ENCODE measurements at places on chromosomes 11 and 22.

DNA sequence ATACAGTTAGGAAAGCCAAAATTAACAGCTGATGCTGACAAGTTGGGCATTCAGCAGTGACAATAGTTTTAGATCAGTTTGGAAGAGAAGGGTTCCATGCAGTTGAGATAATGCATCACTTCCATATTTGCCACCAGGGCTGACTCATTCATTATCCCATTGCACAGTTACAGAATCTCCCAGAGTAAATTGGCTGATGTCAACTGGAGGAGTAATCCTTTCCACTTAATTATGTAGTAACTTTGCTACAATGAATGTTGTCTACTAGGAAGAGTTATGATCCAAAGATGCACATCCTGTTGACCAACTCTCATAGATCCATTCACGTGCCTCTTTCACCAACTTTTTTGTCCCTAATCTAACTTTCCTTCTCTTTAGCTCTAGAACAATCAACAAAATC, 123.3 kb upstream of the LUZP2 start:
- no peak for DNase-seq

DNA sequence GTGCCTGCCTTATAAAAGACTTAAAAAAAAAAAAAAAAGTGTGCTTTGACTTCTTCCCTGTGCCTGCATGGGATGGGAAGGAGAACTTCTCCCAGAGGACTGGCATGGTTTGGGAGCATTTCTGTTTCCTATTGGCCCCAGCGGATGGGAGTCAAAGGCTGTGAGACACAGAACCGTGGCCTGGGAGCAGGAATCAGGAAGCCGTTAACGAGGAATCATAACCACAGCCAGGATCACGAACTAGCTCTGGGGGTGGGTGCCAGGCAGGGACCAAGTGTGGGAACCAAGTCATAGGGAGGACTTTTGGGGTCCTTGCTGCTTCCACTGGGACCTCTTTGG, 526 bp downstream of the C1QTNF6 start:
- DNase-seq: no peak

DNA sequence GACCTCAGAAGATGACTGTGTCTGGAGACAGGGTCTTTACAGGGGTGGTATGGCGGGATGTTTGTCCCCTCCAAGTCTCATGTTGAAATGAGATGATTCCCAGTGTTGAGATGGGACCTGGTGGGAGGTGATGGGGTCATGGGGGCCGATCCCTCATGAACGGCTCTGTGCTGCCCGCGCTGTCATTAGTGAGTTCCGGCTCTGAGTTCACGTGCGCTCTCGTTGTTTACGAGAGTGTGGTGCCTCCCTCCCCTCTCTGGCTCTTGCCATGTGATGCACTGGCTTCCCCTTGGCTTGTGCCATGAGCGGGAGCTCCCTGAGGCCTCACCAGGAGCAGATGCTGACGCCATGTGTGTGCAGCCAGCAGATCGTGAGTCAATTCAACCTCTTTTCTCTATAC, 830.8 kb downstream of the TBC1D22A start:
- no peak for DNase-seq

GRCh38 chr22:41524809-41525449, 19.3 kb downstream of the POLR3H start:
- no peak for DNase-seq

GRCh38 chr11:1382831-1383607, 6.7 kb upstream of the BRSK2 start:
- peak; percentile 16 for DNase-seq

DNA sequence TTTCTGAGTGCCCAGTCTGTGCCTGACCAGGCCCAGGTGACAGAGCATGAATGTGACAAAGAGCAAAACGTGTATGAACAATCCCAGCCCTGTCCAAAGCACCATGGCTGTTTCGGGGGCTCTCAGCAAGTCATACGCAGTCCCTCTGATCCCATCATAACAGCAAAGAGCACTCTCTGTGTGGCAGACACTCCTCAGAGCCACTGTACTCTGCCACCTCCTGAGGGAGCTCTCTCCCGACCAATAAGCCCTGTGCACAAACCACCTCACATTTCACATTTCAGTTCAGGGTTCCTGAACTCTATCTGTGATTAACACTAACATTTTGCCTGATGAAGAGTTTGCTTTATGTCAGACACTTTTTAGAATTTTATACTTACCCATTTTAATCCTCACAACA, 6.6 kb downstream of the DGCR2 start:
- no peak for DNase-seq

DNA sequence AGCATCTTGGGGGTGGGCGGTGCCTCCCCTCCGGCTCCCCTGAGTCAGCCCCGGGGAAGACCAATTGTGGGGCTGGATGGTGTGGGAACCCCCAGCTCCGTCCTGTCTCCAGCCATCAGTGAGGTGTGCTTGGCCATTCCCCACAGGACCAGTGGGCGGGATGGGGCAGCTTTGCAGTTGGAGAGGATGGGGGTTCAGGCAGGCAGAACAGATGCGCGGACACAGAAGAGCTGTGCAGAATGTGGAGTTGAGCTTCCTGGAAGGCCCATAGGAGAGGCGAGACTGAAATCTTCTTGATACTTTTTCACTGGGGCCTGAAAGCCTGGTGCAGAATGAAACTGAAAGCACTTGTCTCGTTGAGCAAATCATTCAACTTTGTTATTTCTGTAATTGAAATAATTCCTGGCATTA, 23.8 kb downstream of the PARVB start:
- no peak for DNase-seq

DNA sequence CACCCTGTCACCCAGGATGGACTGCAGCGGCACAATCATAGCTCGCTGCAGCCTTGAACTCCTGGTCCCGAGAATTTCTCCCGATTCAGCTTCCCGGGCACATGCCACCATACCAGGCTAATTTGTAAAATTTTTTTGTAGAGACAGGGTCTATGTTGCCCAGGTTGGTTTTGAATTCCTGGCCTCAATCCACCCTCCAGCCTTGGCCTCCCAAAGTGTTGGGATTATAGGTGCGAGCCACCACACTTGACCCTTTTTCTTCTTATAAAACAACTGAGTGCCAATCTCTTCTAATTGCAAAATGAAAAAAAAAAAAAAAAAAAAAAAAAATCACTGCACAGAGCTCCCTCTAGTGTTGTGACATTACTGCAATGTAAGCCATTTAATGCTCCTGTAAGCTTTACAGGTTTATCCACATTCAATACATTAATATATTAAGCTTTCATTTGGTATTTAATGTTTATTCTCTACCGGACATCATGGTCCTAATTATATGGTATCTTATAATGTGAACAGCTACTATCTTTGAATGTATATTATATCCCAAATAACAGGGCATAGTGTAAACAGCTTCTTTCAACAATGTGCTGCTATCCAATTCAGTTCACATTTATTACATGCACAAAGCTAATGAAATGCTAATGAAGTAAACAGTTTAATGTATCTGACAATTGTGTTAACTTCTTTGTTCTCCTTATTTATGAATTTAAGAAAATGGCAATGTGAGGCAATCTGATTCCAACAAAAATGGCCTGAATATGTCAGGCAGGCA, 44.6 kb downstream of the COPB1 start:
- DNase-seq: peak; percentile 31

DNA sequence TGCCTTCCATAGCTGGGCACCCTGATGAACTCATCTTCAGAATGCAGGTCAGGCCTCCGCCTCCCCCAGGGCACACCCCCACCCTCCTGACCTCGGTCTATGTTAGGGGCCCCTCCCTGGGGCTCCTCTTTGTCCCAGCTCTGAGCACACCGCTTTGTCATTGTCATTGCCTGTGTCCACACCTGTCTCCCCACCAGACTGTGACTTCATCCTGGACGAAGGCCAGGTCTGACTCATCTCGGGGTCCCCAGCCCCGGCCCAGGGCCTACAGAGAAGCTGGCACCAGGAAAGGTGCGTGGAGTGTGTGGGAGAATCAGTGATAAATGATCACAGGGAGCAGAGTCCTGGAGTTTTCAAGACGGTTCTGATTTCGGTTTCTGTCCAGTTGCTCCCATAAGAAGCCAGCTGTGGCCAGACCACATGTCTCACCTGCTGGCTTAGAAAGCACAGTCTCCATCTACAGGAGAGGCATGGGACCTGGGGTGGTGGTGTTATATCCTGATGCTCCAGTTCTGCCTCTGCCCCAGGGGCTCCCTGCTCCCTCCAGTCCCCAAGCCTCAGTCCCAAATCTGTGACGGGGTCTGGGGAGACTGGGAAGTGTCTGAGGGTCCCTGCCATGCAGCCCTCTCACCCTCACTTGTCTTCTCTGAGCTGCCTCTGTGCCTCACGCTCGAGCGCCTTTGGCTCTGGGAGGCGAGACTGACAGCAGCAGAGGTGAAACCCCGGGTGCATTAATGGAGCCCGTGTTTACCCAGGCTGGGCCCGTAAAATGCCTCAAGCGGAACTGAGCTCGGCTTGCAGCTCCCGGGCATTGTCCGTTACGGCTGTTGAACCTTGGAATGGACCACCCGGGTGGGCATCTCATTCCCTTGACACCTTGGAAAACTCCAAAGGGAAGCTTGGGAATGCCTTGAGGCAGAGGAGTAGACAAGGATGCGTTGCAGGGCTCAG, 85.5 kb upstream of the WNT11 start:
- no peak for DNase-seq

DNA sequence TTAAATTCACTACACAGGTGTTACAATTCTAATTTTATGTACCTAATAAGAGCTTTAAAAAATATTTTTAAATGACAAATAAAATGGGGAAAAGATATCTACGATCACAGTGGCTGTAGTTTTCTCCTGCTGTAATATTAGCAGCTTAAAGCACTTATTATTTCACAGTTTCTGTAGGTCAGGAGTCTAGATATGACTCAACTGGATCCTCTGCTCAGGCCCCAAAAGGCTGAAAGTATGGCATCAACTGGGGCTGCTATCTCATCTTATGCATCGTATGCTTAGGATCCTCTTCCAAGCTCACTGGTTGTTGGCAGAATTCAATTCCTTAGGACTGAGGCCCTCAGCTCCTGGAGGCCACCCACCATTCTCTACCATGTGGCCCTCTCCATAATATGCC, 12.8 kb downstream of the FBXO3 start:
- DNase-seq: no peak

- no peak for DNase-seq
These were observed 59.4 kb downstream of the CABIN1 start for GRCh38 chr22:24070553-24070952.

DNA sequence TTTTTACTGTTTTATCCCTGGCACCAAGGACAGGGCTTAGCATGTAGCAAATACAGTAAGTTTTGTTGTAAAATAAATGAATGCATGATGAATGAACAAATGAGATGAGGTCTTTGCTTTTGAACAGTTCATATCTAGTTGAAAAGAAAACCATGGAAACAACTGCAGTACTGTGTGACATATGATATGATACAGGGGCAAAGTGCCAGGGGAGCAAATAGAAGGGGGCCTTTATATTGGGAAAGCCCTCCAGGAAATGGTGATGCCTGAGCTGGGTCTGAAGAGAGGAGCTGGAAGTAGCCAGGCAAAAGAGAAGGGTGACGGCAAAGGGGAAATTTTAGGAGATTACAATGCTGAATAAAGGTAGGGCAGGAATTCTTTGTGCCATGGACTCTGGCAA, 63.8 kb upstream of the UCP3 start:
- no peak for DNase-seq

DNA sequence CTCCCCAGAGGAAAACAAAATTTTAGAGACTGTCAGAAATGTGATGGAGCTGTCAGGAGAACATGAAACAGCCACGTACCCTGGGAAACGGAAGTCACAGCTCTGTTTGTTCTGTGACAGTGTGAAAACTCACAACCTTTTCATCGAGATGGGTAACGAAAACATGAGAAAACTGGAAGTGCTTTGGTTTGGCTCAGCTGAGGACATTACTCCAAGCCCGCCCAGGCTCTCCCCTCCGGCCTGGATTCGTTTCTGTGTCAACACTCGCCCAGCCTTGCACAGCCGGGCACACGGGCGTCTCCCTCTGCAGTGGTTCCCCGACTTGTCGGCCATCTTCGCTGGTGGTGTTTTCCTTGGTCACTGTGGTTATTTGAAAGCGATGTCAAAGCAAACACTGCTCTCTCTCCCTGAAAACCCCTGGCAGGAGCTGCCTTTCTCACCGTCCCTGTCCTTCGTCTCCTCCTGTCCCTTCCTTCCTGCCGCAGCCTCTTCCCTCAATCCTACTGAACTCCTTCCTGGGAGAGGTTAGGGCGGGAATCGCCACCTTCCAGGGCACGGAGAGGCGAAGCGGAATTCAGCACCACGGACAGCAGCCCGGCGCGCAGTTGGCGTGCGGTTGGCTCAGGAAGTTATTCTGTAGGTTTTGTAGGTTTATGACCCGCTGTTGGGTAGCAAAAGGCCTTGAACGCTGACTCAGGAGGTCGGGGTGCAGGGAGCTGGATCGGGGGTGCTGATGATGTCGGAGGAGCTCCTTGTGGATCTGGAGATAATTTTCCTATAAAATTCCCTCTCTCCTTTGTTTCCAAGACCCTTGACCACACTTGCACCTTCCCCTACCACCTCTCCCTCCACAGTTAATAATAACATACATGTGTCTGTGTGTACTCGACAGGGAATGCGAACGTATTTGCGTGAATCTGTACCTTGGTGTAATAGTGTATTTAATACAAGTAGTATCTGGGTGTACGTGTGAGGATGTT, 13.1 kb upstream of the RPS19BP1 start:
- no peak for DNase-seq

GRCh38 chr11:111996129-111996528, 29.1 kb upstream of the DLAT start:
- DNase-seq: no peak

- DNase-seq: no peak
These were observed 299.2 kb upstream of the API5 start for GRCh38 chr11:43012606-43013005.

- DNase-seq: no peak
These were observed 4.3 kb upstream of the DGCR6L start for GRCh38 chr22:20324139-20324516.

DNA sequence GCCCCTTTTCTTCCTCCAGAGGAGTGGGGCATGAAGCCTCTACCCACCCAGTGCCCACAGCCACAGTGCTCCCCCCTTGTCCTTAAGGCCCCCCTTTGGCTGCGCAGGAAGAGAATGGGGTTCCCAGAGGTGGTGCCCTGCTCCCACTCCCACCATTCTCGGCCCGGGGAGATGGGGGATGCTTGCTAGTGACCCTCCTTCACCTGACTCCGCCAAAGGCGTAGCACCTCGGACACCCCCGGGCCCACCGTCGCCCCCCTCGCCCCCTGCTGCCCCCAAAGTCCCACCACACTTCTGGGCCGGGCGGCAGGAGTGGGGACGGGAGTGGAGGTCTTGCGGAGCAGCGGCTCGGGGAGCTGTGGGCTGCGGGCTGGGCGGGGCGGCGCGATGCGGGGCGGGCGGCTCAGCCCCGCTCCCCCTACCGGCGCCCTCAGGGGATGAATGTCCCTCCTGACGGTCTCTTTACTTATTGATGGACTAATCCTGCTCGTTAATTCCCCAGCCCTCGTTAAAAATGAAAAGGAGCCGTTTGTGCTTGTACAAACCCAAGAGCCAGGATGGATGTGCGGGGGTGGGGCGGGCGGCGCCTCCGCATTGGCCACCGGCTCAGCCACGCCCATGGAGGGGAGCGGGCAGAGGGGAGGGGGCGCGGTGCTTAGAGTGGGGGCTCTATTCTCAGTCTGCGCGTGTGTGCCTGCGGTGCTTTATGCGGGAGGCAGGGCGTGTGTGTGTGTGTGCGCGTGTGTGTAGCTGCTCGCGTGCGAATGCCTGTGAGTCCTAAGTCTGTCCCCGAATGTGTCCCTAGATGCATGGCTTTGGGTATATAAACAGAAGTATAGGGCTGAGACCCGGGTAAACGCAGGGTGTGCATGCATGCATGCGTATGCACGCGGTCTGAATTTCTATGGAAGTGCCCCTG, 25.6 kb downstream of the SYT7 start:
- no peak for DNase-seq

GRCh38 chr11:36186340-36187175, 102.7 kb downstream of the COMMD9 start:
- DNase-seq: no peak

GRCh38 chr11:70549796-70550195, 151.5 kb downstream of the CTTN start:
- DNase-seq: no peak

GRCh38 chr11:117315285-117316196, 515 bp downstream of the BACE1 start:
- no peak for DNase-seq
